ENCODE measurements at places on chromosomes 3 and 15.
A peak's percentile ranks its signal among the peaks of the same experiment; 100 is the strongest.

DNA sequence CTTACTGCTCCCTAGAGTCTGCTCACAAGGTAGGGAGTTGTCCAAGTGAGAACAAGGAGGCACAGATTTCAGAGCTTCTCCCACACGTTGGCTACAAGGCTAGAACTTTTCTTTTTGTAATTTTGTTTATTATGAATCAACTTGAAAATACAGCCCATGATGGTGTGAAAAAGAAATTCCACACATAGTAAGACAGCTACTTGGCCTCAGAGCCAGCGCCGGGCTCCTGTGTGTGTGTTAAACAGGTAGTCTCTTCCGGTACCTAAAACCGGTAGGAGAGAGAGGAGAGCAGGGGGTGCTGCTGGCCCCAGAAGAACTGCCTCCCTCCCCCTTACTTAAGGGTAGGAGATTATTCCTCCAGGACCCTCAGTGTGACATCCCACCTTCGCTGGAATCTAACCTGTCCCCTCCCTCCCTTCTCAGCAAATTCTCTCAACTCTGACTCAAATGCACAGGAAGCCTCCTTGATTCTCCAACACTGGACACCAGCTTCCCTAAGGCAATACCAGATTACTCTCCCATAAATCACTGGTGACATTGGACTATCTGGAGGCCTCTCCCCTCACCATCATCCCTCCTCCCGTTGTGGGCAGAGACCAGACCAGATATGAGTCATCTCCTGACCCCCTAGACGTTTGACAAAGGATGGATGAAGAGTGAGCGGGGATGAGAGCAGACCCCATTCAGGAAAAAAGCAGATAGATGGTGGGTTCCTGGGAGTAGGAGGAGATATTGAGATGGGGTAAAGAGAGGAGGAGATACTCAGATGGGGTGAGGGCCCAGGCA lies 4.5 kb upstream of the IP6K1 start:
- peak; percentile 6 for DNase-seq

- no peak for DNase-seq
Measured at GRCh38 chr15:91782221-91782620, 71.3 kb upstream of the SLCO3A1 start.

DNA sequence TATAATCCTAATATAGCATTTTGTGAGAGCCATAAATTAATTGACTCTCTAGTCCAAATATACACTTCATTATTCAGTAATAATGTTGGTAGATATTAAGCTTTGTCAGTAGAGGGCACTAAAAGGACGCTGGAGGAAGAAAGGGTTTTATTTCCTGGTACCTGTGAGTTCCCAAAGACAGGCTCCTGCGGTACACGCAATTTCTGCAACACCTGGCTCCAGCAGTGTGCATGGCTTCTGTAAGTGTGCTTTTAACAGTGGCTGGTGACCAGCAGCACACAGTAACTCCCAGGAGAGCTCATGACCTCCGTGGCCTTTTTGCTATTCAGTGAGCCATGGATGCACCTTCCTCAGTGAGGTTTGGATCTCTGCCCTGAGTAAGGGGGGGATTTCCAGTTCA lies 338.3 kb upstream of the ZNF385D start:
- DNase-seq = no peak

GRCh38 chr3:189144645-189145044 lies 27.1 kb upstream of the TPRG1 start:
- DNase-seq = no peak

GRCh38 chr3:85589145-85589544 lies 630.4 kb downstream of the CADM2 start:
- no peak for DNase-seq

- DNase-seq = no peak
Measured at GRCh38 chr3:180408654-180409053, 193.3 kb upstream of the TTC14 start.

DNA sequence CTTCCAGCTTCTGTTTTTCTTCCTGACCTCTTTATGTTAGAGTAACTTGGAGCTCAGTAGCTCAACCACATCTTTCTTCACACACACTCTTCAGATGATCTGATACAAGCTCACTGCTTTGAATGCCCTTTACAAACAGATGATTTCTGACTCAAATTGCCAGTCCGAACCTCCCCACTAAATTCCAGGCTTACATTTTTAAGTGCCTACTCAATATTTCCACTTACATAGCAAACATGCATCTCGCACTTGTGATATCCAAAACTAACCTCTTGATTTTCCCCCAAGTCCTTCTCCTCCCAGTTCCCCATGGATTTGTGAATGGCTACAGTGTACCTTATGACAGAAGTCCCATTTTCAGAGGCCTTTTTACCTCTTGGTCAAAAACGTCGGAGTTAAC lies 139.1 kb downstream of the GBE1 start:
- DNase-seq = no peak

DNA sequence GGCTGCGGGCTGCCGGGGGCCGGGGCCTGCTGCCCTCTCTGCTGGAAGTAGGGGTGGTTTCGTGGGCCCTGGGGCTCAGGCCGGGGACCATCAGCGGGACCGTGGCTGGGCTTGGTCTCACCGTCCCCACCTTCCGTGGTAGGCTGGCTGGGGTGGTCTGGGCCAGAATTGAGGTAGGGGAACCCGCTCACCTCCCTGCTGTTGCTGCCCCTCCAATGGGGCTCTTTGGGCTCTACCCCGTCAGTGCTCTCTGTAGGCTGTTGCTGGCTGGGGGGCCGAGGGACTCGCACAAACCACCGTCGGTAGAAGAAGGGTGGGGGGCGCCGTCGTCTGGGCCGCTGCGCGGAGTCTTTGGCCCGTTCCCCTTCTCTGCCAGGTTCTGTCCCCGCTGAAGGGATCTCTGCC lies 23.4 kb downstream of the RGMA start:
- no peak for DNase-seq

DNA sequence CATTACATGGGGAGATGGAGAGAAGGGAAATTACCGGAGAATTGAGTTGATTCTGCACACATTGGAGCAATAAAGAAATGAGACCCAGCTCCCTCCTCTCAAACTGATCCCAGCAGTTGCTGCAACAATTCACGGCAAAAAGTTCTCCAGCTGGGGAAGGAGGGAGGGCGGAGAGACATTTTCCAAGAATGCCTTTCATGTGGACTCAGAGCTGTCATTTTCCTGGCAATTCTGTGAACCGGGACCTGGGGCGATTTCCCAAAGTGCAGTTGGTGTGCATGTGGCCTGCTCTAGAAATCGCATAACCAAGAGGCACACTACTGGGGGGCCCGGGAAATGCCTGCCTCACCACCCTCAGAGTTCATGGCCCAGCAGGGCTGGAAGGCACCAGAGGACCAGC lies 48.7 kb upstream of the IREB2 start:
- DNase-seq = no peak

DNA sequence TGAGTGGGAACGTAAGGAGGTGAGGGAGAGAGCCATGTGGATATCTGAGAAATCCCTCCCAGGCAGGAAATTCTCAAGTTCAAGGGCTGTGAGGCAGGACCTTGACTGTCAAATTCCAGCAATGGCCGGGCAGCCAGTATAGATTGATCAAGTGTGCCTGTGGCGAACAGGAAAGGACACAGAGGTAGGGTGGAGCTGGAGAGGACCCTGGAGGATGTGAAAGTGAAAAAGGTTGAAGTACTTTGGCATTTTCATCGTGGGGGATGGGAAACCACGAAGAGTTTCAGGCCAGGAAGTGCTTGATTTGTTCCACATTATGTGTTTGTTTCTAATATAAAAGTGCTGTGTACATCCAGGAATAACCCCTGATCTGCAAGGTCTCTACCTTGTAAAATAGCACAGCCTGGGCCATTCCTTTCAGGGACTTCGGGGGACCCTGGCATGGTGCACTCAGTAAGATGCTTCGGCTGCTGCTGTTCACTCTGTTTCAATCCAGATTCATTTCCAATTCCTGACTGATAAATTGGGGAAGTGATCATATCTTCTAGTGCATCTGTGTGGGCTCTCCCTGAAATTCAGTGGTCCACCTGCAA lies 156.6 kb downstream of the MCTP2 start:
- no peak for DNase-seq

DNA sequence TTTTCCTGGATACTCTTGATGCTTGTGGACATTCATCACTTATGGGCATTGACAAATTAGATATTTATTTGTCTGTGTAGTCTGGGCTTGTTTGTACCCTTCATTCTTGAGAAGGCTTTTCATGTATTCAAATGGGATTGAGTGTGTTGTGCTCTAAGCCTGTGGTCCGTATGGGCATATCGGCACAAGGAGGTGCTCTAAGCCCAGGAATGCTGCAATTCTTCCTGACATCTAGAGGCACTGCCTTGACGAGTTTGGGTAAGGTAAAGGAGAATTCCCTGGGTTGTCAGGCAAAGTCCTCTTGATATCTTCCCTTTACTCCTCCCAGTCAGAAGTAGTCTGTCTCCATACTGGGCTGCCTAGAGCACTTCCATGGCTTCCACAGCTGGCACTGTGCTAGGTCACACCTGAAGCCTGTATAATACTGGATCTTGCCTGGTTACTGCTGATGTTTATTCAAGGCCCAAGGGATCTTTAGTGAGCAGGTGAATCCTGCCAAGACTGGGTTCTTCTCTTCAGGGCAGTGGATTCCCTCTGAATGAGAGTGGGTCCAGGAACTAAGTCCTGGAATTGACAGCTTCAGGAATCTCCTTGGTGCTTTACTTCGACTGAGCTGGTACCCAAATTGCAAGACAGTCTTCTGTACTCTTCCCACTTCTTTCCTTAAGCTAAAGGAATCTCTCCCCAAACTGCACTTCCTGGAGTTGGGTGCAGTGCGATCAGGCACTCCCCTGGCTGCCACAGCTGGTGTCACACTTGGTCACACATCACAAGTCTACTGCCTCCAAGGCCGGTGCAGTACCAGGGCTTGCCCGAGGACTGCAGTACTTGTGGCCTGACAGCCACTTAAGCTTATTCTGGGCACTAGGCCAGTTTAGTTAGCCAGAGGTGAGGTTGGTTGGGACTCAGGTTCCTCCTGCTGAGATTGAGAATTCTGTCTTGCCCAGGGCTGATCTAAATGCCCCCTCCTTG lies 46.0 kb downstream of the GALK2 start:
- no peak for DNase-seq

DNA sequence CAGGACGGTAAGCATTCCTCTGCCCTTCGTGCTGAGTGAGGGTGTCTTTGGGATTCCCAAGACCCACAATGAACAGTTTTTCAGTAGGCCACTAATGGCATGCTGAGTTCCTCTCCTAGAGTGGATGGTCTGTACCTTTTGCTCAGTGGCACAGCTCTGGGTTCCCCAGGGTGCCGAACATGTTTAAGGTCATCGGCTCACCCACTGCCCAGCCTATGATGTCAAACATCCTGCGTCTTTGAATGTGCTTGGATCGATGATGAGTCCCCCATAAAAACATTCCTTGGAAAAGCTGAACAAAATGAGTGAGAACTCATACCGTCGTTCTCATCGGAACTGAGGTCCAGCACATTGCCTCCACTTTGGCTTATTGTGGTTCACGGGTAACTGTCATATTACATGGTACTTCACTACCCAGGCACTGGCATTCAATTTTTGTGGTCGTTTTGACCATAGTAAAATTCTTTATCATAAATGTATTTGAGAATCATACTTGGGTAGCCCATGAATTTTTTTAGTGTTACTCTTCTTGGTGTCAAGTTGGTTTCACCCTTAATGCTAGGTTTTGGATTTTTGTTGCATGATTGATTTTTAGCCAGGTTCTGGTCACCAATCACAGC lies 118.2 kb downstream of the SNRPN start:
- no peak for DNase-seq

GRCh38 chr3:133821767-133822638 lies 16.4 kb downstream of the SRPRB start:
- DNase-seq = no peak

- DNase-seq = peak; percentile 33
Measured at GRCh38 chr15:31974855-31975829, 55.2 kb upstream of the CHRNA7 start.

- DNase-seq = no peak
Measured at GRCh38 chr3:181722156-181722555, 10.4 kb downstream of the SOX2 start.

DNA sequence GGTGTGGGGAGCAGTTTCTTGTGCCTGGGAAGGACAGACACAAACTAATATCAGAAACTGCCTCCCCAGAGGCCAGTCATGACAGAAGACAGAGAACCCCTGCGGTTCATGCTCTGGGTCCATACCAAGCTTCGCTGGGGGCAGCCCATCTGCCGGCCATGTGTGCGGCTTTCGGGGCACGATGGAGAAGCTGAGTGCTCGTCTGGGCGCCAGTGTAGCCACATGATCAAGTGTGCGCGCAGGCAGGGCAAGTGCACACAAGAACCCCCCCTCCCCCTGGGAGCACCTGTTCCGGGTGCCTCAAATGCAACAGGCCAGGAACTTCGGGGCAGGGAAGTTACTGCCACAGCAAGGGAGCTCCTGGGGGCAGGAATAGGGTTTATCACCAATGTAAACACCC lies 1.8 kb downstream of the ADAMTS17 start:
- DNase-seq = no peak

- DNase-seq = no peak
Measured at GRCh38 chr3:10775828-10776227, 40.2 kb upstream of the SLC6A11 start.

GRCh38 chr3:122033023-122033422 lies 11.0 kb upstream of the ILDR1 start:
- DNase-seq = no peak

GRCh38 chr3:50251220-50251619 lies 15.2 kb downstream of the GNAI2 start:
- DNase-seq = no peak

GRCh38 chr3:37912052-37912733 lies 50.5 kb downstream of the CTDSPL start:
- DNase-seq = no peak

GRCh38 chr3:112755845-112756613 lies 90.6 kb downstream of the CD200R1L start:
- DNase-seq = no peak

GRCh38 chr3:187639927-187640568 lies 30.1 kb downstream of the SST start:
- DNase-seq = no peak

GRCh38 chr3:30551266-30551665 lies 55.1 kb upstream of the TGFBR2 start:
- DNase-seq = no peak

- DNase-seq = no peak
Measured at GRCh38 chr15:31457161-31457560, 130.5 kb downstream of the KLF13 start.

GRCh38 chr3:139326707-139327106 lies 17.1 kb upstream of the MRPS22 start:
- DNase-seq = no peak

DNA sequence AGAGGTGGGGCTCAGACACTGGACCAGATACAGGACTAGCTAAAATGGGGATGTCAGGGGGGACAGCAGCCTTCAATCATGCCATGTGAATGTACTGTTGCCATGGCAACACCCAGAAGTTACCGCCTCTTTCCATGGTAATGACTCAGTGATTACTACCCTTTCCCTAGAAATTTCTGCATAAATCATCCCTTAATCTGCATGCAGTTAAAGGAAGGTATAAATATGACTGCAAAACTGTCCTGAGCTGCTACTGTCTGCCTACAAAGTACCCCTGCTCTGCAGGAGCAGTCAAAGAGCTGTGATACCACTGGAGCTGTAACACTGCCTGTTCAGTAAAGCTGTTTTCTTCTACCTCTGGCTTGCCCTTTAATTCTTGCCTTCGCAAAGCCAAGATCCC lies 168.2 kb downstream of the PEAK1 start:
- DNase-seq = no peak

All from D721Med (cell line).